ENCODE measurements at places on chromosomes 6 and 20.

DNA sequence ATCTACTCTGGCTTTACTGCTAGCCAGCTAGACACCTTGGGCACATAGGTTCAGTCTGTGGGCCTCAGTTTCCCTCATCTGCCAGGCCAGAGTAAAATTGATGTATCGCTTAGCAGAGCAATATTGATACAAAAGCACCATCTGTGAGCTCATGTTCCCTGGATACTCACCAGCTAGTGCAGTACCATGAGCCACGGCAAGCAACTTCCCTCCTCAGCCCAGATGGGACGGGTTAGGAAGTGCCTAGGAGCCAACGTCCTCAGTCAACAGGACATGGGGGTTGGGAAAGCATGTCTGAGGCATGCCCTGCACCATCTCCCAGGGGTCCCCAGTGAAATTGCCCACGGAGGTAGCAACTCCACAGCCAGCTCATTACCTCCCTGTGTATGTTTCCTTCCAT, 258.3 kb downstream of the ANKRD60 start:
- DNase-seq: no peak

GRCh38 chr6:139779988-139780774, 405.7 kb upstream of the CITED2 start:
- no peak for DNase-seq

GRCh38 chr6:28634411-28634760, 108.7 kb downstream of the GPX5 start:
- DNase-seq: no peak

GRCh38 chr6:163311830-163312229, 102.7 kb upstream of the QKI start:
- DNase-seq: no peak

GRCh38 chr20:55540486-55540885, 464.8 kb downstream of the CBLN4 start:
- DNase-seq: no peak

- DNase-seq: no peak
Observed at GRCh38 chr6:156816505-156816904, 39.3 kb downstream of the ARID1B start.

- DNase-seq: no peak
Observed at GRCh38 chr6:133034509-133035206, 206.5 kb upstream of the EYA4 start.

DNA sequence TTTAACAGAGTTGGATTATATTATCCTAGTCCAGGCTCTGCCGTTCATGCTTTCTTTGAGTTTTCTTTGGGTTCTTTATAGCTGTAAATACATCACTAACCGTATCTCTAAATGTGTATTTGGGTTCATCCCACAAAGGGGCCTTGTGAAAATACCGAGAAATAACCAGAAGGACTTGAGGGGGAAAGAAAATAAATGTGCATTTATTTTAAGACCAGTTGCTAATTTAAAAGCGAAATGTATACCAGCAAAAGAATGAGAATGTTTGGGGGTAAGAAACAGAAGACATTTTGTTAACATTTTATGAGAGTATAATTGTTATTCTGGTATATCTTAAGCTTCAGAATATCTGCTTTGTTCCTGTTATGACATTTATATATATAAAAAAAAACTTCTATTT, 38.9 kb downstream of the LRRN4 start:
- no peak for DNase-seq

DNA sequence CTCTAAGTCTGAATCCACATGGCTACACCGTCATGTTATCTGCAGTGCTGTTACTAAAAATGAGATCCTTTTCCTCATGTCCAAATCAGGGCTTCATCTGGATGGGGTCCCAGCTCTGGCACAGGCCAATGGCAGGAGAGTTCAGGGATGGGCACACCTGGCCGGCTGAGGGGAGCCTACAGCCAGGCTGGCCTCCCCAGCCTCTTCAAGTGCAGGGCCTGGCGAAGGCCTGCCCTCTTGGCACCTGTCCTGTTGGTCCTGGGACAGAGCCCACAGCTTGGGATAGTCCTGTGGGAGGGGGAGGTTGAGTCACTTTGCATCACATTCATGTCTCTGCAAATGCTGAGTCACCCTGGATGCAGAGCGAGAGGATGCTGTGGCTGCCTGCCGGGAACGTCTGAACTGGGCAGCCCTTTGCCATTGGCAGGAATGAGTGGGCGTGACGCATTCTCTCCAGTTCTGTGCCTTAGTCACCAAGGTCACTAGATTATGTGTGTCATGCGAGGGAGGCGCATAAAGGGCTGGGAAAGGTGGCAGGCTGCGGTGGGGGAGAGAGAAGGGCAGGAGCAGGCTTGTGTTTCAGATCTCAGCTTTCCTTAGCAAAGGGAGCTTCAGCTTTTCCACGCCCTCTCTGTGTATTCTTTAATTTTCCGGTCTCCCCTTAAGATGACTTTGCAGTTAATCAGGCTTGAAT, 223.2 kb upstream of the ECI2 start:
- DNase-seq: no peak

GRCh38 chr20:38108438-38108985, 56.6 kb downstream of the TGM2 start:
- no peak for DNase-seq

- DNase-seq: no peak
Observed at GRCh38 chr6:35363293-35363750, 21.0 kb downstream of the PPARD start.

GRCh38 chr6:66993272-66993671, 1286.2 kb upstream of the EYS start:
- DNase-seq: no peak

DNA sequence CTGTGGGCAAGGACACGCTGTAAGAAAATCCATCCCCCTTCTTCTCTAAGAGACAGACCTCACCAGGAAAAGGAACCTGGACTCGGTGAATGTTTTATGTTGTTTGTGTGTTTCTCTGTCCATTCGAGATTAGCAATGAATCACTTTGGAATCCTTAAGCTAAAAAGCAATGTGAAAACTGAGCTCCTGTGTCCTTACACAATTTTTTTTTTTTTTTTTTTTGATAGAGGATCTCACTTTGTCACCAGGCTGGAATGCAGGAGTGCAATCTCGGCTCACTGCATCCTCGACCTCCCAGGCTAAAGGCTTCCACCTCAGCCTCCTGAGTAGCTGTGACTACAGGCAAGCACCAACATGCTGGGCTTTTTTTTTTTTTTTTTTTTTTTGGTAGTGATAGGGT, 32.1 kb downstream of the BFSP1 start:
- no peak for DNase-seq

DNA sequence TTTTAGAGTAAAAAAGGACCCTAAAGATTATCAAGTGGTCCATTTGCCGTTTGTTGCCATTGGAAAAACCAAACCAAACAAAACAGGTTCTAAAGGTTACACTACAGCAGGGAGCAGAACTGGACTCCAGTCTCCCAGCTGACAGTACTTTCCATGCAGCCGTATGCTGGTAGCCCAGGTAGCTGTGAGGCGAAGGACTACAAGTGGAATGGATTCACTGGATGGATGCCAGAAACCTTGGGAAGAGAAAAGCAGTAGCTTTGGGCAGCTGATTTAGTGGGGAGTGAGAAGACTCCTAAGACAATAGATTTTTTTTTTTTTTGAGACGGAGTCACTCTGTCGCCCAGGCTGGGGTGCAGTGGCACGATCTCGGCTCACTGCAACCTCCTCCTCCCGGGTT, 88.3 kb downstream of the SASH1 start:
- no peak for DNase-seq
